ENCODE measurements at places on chromosomes 3 and 15.

GRCh38 chr3:117586161-117586560 lies 876.6 kb downstream of the TUSC7 start:
- no peak overlapping the region for H3K4me3 ChIP-seq
- H3K27ac ChIP-seq = no peak overlapping the region
- no peaks in the 10 kb centered on the region for H3K36me3 ChIP-seq
- no peak for DNase-seq

- peaks cover 20% of the 10 kb centered on the region for H3K36me3 ChIP-seq
- peaks cover 15% of the 10 kb centered on the region for H3K4me1 ChIP-seq
- no peaks in the 10 kb centered on the region for H3K27me3 ChIP-seq
- peak overlapping the region; percentile 99 for H3K4me3 ChIP-seq
- DNase-seq = peak; percentile 70
These were observed 1.5 kb downstream of the NSUN3 start for GRCh38 chr3:94064243-94064860.

DNA sequence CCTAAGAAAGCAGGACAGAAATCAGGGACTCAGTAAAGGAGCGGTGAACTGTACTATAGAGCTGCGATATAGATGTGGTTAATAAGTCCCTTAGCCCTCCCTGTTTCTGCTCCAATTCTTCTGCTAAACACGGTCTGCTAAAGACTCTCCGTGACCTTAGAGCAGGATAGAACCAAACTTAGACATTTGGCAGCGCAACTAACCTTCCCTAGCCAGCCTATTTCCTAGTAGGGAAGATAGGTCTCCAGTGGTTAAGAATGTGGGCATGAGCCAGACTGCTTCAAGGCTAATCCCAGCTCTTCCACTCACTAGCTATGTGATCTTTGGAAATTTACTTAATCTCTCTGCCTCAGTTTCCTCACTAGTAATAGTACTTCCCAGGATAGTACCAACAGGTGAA lies 193.6 kb upstream of the IL12A start:
- no peak overlapping the region for H3K4me3 ChIP-seq
- no peak overlapping the region for H3K27ac ChIP-seq
- no peaks in the 10 kb centered on the region for H3K27me3 ChIP-seq
- no peaks in the 10 kb centered on the region for H3K36me3 ChIP-seq

DNA sequence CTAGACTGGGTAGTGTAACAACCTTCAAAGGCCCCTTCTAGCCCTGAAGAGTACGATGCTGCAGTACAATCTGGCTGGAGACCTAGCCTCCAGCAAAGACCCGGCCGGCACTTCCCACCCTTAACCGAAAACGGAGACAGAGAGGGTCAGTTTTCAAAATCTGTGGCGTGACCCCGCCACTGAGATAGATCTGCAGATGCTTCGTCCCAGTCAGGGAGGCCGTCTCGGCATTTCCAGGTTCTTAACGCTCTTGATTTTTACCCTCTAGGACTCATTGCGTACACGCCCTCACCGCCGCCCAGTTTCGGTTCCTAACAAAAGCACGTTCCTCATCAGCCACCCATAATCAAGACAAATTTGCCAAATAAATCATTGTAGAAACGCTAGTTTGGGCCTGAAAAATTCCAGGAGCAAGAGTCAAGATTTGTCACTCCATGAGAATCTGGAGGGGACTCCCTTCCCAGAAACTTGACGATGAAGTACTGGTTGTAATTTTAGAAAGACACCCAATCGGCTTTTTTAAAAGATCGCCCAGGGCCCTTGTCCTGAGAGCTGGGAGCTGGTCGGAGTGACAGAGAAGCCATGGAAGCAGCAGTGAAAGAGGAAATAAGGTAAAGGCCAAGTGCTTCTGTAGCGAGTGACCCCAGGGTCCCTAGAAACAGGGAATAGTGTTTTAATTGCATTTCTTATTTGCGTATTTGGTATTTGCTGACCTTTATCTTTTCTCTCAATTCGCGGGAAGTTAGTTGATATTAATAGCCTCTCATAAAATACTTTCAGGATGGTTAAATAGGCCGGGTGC lies 868 bp upstream of the TMEM87A start:
- no peaks in the 10 kb centered on the region for H3K27me3 ChIP-seq
- H3K36me3 ChIP-seq = peaks cover 3% of the 10 kb centered on the region
- peak overlapping the region; percentile 79 for H3K4me3 ChIP-seq
- H3K4me1 ChIP-seq = peaks cover 10% of the 10 kb centered on the region
- H3K27ac ChIP-seq = peak overlapping the region; percentile 93

GRCh38 chr3:42762046-42762724 lies 10.9 kb downstream of the CCDC13 start:
- no peak overlapping the region for H3K4me3 ChIP-seq
- H3K27ac ChIP-seq = no peak overlapping the region
- H3K4me1 ChIP-seq = peaks cover 6% of the 10 kb centered on the region

DNA sequence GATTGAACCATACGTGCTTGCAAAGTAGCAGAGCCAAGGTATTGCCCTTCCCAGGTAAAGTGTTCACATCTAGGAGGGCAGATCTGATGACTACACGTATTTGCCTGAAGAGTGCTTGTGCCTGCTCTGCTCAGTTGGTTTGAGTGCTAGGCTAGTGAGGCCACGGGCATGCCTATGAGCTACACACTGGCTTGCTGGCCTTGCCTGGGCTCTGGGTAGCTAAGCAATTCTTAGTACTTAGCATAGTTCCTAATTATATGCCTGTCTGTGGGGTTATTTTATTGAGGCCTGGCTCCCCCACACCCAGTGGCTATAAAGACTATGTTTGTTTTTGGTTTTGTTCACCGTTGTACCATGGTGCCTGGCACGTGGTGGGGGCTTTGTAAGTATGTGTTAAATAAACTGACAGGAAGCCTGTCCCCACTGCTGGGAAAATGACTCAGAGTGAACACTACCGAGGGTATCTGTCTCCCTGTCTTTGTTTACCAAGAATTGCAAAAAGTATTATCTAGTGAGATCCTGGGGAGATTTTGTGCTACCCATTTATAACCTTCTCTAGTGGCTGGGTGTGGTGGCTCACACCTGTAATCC lies 72.1 kb upstream of the ETV5 start:
- peaks cover 26% of the 10 kb centered on the region for H3K4me1 ChIP-seq
- H3K4me3 ChIP-seq = no peak overlapping the region
- no peaks in the 10 kb centered on the region for H3K36me3 ChIP-seq
- no peak overlapping the region for H3K27ac ChIP-seq
- H3K27me3 ChIP-seq = no peaks in the 10 kb centered on the region

DNA sequence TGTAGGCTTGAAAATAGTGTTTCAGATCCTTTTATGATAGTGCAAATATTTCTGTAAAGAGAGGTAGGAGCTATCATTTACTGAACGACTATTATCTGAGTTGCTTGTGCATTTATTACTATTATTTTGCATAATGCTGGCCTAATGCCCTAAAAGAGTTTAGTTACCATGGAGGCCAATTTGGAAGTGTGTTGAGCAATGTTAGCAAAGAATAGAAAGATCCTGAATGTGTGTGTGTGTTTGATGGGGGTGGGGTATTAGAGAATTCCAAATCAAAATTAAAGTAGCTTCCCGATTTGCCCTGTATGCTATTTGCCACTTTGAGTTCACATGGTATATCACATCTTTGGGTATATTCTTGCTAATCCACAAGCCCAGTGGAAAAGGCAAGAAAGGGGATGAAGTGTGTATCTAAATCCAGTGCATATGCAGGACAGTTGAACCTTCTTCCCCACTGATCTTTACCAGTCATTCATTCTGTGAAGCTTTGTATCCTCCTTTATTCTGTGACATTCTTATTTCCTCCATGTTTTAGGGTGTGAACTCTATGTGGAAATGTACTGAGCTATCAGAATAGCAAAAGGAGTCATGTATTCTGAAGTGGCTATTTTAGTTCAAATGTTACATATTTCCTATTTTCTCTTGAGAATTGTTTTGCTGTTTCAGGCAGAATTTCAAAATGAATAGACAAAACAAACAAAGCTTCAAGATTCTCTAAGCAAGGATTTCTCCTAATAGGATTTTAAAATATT lies 45.7 kb upstream of the PLSCR5 start:
- no peak overlapping the region for H3K4me3 ChIP-seq
- DNase-seq = no peak
- H3K36me3 ChIP-seq = no peaks in the 10 kb centered on the region
- H3K4me1 ChIP-seq = no peaks in the 10 kb centered on the region

DNA sequence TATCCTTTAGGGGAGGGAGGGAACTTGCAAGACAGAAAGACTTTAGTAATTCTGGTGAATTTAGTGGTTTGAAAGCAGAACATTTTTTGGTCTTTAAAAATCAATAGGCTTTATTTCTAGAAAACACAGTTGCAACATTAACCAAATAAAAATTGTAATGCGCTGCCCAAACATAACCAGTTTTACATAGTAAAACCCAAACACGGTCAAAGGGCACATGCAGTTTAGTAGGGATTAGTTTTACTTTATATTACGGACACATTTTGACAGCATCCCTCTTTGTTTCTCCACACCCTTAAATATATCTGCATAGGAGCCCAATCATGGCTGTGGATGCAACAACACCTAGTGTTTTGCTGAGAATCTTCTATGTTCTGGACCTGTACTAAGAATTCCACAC lies 156.7 kb downstream of the NR2F2 start:
- no peaks in the 10 kb centered on the region for H3K4me1 ChIP-seq
- no peaks in the 10 kb centered on the region for H3K36me3 ChIP-seq
- no peak overlapping the region for H3K4me3 ChIP-seq

DNA sequence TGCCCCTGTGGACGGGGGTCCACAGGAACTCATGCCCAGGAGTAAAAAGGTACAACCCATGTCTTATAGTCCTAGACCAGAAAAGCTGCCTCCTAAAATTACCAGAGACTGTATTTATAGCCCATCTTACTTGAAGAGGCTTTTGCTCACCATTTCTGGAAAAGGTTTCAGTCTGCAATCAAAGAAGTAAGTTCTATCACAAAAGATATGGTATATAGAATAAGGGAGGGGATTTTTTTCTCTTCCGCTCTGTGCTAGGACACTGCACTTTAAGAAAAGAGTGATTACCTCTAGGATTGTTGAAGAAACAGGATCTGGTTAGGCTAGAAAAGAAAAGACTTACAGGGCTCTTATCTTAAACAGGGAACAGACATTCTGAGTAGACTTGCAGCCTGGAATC lies 2.6 kb downstream of the SSUH2 start:
- H3K4me1 ChIP-seq = no peaks in the 10 kb centered on the region
- no peak overlapping the region for H3K27ac ChIP-seq
- no peaks in the 10 kb centered on the region for H3K36me3 ChIP-seq
- no peak for DNase-seq
- H3K4me3 ChIP-seq = no peak overlapping the region

- H3K4me1 ChIP-seq = peaks cover 33% of the 10 kb centered on the region
- H3K36me3 ChIP-seq = no peaks in the 10 kb centered on the region
- DNase-seq = no peak
- no peak overlapping the region for H3K4me3 ChIP-seq
These were observed 16.8 kb downstream of the PAQR5 start for GRCh38 chr15:69315402-69316110.

DNA sequence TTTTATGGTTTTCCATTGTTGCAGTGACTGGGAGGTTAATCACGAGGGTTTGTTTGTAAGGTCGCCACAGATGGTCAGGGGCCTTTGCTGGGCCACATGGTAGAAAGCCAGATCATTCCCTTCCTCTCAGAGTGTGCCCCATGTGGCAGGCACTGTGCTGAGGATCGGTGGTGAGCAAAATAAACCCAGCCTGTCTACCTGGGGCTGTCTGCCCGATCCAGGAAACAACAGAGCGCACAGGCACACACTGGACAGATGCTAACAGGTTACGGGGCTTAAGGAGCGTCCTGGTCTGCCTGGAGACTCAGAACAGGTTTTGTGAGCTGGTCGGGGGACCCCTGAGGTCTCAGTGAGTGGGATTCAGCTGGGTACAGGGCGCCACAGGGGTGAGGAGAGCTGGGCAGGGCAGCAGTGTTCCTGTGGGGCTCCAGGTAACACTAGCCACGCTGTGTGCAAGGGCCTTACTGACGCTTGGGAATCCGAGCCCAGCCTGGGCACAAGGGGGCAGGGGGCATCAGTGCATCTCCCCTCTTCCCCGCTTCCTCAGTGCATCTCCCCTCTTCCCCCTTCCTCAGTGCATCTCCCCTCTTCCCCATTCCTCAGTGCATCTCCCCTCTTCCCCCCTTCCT lies 136.4 kb downstream of the DNAJB8 start:
- no peak for DNase-seq
- H3K4me3 ChIP-seq = no peak overlapping the region
- no peaks in the 10 kb centered on the region for H3K27me3 ChIP-seq
- peaks cover 6% of the 10 kb centered on the region for H3K4me1 ChIP-seq
- H3K36me3 ChIP-seq = peaks cover 3% of the 10 kb centered on the region

- no peaks in the 10 kb centered on the region for H3K36me3 ChIP-seq
- no peak overlapping the region for H3K4me3 ChIP-seq
- no peak for DNase-seq
- H3K4me1 ChIP-seq = no peaks in the 10 kb centered on the region
These were observed 55.0 kb downstream of the RHCG start for GRCh38 chr15:89441295-89441812.

- no peak for DNase-seq
- no peaks in the 10 kb centered on the region for H3K36me3 ChIP-seq
- no peak overlapping the region for H3K27ac ChIP-seq
- no peak overlapping the region for H3K4me3 ChIP-seq
- no peaks in the 10 kb centered on the region for H3K27me3 ChIP-seq
These were observed 6.6 kb downstream of the ISG20 start for GRCh38 chr15:88645171-88646087.

- no peaks in the 10 kb centered on the region for H3K4me1 ChIP-seq
- no peak overlapping the region for H3K4me3 ChIP-seq
- H3K27ac ChIP-seq = no peak overlapping the region
- DNase-seq = no peak
These were observed 59.1 kb downstream of the LSAMP start for GRCh38 chr3:116386168-116386567.

GRCh38 chr3:171018156-171018935 lies 8.2 kb downstream of the SLC2A2 start:
- no peaks in the 10 kb centered on the region for H3K36me3 ChIP-seq
- H3K27me3 ChIP-seq = no peaks in the 10 kb centered on the region
- no peak for DNase-seq
- H3K4me3 ChIP-seq = no peak overlapping the region
- H3K4me1 ChIP-seq = no peaks in the 10 kb centered on the region
- no peak overlapping the region for H3K27ac ChIP-seq

GRCh38 chr3:17290894-17291293 lies 406.1 kb downstream of the PLCL2 start:
- H3K27ac ChIP-seq = no peak overlapping the region
- H3K36me3 ChIP-seq = peaks cover 4% of the 10 kb centered on the region
- no peaks in the 10 kb centered on the region for H3K27me3 ChIP-seq
- H3K4me3 ChIP-seq = no peak overlapping the region

DNA sequence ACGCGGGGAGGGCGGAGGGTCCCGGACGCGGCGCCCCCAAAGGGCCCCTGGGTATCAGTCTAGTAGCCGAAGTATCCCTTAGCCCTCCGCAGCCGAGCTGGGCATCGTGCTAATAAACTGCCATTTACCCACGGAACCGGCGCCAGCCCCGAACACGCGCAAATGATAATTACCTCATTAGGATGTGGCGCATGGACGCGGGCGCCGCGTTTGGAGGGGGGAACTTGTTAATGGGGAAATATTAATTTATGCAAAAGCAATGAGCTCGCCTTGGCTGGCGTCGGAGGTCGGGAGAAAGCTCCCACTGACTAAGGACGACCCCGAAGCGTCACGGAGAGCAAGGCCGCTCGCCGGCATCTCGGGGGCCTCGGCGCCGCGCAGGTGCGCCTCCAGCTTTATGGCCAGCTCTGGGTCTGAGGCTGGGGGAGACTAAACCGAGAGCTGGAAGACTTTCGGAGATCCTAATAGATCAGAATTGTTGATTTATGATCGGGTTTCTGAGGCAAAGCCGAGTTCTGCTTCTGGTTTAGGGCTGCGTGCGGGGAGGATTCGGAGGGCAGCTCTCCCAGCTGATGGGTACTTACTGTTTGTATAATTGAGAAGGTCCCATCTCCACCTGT lies 474 bp upstream of the FEZF2 start:
- H3K4me1 ChIP-seq = peaks cover 23% of the 10 kb centered on the region
- DNase-seq = no peak
- H3K36me3 ChIP-seq = no peaks in the 10 kb centered on the region
- peak overlapping the region; percentile 37 for H3K4me3 ChIP-seq
- H3K27me3 ChIP-seq = peaks cover 99% of the 10 kb centered on the region
- H3K27ac ChIP-seq = no peak overlapping the region
